Stimulated activated CD4-positive, alpha-beta T cell treated with anti-CD3 and anti-CD28 coated beads, Interleukin-4, amount 100 ng/mL, for 48 hours (primary cell): ENCODE measurements at places on chromosomes 16 and 17.

- DNase-seq: no peak
These were observed 376.3 kb downstream of the CNTNAP4 start for GRCh38 chr16:76653390-76654026.

- DNase-seq: no peak
These were observed 19.1 kb upstream of the WFIKKN2 start for GRCh38 chr17:50816271-50816670.

DNA sequence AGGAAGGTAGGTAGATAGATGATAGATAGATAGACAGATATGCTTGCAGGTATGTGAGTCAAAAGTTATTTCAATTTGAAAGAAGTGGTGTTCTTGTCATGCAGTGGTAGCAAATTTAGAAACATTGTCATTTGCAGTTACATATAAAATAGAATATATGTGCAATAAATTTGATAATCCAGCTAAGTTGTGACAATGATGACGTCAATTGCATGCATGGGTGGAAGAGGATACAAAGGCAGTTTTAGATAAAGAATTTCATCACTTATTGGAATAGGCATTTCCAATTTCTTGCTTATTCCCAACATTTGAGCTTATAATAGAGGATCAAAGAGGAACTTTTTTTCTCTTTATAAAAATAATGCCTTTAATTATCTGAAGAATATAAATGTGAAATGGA lies 99.2 kb upstream of the KCNJ16 start:
- no peak for DNase-seq

GRCh38 chr17:726271-726919 lies 6.0 kb upstream of the TLCD3A start:
- DNase-seq: no peak

GRCh38 chr17:4033751-4034251 lies 69.6 kb upstream of the ATP2A3 start:
- DNase-seq: no peak

DNA sequence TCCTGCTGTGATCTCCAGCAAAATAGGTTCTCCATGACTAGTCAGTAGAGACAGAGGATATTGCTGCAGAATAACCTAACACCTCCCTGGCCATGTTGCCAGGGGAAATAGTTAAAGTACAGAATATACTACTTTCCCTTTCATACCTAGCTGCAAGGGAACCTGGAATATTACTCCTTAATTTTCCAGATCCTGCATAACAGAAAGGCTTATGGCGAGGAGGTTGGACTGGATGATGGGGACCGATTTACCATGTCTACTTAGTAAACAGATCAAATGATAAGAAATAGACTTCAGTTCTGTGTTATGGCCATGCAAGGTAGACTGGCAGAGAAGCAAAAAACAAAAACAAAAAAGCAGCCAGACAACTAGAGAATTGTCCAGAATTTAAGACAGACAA lies 117.4 kb downstream of the MSI2 start:
- DNase-seq: no peak

DNA sequence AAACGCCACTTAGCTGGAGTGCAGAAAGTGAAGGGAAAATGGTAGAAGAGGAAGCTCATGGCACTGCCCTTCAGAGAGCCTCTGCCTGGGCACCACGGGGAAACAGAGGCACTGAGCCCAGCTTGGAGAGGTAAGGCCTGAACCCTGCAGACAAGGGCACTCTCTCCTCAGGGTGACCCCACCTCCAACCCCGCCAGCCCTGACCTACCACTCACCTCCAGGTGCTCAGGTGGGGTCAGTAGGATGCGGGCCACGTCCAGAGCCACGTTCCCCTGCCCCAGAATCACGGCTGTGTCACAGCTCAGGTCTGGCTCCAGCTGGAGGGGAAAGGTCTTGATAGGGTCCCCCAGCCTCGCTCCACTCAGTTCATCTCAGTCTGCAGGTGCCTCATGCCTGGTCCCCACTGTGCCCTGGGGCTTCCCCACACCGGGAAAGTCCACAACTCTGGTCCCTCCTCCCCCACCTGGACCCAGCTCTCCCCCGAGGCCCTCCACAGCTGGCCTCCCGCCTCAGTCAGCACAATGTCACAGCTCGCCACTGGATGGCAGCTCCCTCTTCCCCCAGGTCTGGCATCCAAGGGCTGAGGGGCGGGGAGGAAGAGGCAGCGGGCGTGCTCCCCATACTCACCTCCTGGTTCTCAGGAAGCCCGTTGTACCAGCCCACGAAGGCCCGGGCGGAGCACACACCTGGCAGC lies 6.0 kb upstream of the GRIN2C start:
- no peak for DNase-seq

GRCh38 chr16:49505556-49505955 lies 132.0 kb downstream of the C16orf78 start:
- no peak for DNase-seq

- no peak for DNase-seq
These were observed 25.9 kb downstream of the RNF43 start for GRCh38 chr17:58391302-58391984.

DNA sequence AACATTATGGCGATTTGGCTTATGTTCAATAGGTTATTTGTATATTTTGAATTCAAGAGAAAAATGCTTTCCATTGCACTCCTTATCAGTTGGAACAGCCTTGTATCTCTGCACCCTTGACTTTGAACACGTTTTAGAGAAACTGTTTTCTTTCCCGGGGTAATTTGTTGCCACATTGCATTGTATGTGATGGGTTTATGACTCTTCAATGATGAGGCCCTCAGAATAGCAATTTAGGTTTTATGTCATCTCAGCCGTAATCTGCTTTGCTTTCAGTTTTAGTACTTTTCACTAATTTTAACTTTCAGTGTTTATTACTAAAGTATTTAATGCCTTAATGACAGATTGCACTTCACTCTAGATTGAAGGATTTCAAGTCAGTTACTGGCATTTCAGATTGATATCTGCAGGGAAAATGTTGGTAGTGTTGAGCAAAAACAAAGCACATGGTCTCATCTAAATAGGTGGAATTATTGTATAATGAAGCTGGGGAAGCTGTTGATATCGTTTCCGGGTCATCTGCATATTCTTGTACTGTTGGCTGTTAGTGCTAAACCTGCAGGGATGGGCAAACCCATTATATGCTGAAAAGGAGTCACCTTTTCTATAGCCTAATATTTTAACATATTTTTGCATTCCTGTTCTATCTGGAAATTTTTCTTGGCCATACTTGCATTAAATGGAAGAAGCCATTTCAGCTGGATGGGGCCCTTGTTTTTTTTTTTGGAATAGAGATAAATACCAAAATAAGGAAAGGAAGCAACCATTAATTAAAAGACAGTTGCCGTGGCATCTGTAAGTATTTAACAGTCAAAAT lies 2.0 kb downstream of the LUC7L3 start:
- no peak for DNase-seq

DNA sequence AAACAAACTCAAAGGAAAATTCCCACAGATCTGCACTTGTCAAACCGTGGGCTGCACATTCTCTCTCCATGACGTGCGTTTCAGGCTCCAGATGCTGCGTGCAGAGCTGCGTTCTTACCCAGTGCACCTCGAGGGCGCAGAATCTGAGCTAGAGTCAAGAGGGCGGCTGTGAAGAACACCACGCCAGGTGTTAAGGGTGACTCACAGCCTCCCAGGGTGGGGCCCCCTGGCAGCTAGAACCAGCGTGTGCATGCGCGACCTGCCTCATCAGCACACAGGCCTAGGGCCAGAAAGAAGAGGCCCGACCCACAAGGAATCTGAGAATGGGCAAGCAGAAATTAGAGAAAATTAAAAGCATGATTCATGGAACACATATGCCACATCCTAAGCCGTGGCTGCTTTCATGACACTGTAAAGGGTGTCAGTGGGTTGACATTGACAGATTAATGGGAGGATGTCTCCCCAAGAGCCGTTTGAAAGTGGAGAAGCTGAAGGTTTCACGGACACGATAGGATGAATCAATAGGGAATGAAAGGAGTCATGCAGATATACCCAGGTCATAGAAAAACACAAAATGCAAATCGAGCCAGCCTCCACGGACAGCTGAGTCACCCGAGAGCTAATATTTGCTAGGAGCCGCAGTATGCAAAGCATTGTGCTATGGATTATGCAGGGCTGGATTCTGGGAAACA lies 29.0 kb downstream of the MARCHF10 start:
- DNase-seq: no peak

DNA sequence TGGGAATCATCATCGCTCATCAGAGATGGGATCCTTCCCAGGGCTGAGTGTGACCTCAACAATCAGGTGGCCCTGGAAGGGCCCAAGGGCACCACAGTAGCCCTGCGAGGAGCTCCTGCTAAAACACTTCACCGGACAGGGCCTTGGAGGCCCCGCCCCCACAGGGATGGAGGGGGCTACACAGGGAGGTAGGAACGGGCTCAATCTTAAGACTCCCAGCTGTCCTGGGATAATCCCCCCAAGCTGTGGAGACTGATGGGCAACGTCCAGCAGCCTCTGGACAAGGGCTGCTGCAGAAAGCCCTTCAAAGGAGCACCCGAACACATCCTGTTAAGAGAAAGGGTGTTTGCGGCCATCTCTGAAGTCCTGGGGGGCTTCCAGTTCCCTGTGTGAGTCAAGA lies 60.4 kb downstream of the ZNF423 start:
- DNase-seq: no peak

DNA sequence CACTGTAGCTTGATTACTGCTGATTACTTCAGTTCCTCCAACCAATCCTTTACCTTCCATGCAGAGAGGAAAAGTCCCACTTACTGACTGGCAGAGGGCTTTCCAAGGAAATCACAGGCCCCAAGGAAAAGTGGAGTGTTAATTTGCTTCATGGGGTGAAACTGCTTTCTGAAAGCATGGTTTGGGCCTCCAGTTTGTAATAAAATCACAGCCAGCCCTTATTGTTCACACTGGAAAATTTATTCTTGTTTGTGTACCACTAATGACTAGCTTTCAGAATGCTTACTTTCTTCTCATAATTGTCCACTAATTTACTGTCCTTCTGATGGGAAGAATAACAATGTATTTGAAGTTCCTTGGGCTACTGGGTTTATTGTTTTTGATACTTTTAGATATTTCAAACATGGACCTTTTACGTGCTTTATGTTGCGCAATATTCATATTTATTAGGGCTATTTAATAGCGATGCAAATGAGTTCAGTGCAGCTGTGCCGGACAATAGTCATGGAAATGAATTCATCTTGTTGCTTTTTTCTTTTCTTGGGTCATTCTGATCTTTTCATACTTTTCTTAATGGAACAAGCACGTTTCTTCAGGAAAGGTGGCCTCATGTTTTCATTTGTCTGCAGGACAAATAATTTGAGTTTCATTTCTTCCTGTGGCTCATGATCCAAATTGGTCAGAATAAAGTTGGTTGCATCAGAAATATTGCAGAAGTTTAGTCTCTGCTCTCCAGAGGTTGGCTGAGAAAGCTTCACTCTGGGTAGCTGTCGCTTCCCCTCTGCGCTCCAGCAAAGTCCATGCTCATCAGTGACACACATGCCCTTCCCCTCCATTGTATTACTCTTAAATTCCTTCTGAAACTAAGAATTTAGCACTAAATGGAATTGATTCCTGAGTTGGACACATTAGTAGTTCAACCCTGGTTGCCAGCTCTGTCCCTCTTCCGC lies 128.7 kb downstream of the PRKCA start:
- no peak for DNase-seq

DNA sequence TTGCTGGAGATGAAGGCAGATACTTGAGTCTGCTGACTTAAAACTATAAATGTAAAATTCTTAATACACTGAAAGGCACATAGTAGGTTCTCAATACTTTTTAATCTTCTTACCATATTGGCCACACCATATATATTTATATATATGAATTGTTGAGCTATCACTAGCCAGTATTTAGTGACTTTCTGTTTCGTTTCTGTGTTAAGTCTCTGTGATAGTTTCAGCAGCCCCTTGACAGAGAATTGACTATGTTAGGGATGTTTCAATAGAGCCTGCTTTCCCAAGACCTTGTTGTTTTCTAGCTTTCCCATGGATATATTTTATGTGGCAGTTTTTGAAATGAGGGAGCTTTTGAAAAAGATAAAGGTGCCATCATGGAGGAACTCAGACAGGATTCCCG lies 206.5 kb upstream of the GOT2 start:
- no peak for DNase-seq

DNA sequence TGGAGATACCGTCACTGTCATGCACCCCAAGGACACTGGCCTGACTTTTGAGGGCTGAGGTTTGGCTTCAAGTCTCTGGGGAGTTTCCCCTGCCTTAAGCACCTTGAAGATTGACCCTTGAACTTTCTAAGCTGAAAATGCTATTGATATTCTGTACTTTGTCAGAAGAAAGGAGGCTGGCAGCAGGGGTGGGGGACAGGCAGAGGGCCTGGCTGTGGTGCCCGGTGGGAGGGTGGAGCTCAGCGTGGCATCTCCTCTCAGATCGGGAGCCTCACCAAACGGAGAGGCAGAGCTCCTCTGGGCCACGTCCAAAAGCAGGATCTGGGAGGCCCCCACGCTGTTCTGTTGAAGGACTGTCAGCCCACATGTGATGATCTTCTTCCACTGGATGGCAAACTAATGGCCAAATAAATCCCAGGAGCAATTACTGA lies 305.2 kb upstream of the IRX3 start:
- no peak for DNase-seq

DNA sequence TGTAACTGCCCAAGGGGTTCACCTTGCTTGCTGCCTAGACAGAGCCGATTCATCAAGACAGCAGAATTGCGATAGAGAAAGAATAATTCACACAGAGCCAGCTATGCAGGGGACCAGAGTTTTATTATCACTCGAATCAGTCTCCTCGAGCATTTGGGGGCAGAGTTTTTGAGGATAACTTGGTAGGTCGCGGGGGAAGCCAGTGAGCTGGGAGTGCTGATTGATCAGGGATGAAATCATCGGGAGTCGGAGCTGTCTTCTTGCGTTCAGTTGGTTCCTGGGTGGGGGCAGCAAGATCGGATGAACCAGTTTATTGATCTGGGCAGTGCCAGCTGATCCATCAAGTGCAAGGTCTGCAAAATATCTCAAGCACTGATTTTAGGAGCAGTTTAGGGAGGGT lies 9.1 kb downstream of the ITGAM start:
- no peak for DNase-seq

DNA sequence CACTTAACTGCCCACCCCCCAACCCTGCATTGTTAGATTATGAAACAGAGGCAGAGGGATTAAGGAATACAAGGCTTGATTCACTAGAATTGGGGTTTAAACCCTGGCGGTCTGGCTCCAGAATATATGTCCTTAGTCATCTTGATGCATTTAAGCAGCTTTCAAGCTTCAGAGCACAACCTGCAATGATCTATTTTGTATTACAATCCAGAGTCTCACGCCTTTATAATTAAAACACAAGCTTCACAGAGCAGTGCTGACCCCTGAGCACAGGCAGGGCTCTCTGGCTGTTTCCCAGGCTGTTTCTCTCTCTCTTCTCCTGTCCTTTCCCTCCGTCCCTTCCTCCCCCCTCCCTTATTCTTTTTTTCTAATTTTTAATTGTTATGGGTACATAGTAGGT lies 209.1 kb downstream of the SPECC1 start:
- no peak for DNase-seq

- no peak for DNase-seq
These were observed 105.2 kb downstream of the ABCA8 start for GRCh38 chr17:68849673-68850610.

- DNase-seq: no peak
These were observed 158.8 kb downstream of the CCDC182 start for GRCh38 chr17:57586196-57586740.

GRCh38 chr17:61168506-61168905 lies 231.1 kb upstream of the TBX2 start:
- no peak for DNase-seq
